ENCODE measurements at places on chromosomes 2 and 18.

DNA sequence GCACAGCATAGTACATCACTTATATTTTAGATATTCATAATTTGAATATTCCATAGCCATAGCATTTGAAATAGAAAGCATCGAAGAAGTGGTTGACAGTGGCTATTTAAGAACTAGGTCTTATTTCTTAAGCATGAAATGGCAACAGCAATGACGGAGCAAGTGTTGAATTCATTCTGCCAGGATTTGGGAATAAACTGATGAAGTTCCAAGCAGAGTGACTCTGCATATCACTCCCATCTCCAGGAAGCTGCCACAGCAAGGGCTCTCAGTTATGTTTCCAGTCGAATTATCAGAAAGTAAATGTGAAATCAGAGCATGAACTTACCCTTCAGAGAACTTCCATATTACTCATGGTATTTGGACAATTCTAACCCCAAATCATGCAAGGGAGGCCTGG is 208.1 kb downstream of the IKZF2 start:
- no peak for DNase-seq

GRCh38 chr18:43917520-43917919 is 640.2 kb upstream of the SYT4 start:
- DNase-seq, result no peak

DNA sequence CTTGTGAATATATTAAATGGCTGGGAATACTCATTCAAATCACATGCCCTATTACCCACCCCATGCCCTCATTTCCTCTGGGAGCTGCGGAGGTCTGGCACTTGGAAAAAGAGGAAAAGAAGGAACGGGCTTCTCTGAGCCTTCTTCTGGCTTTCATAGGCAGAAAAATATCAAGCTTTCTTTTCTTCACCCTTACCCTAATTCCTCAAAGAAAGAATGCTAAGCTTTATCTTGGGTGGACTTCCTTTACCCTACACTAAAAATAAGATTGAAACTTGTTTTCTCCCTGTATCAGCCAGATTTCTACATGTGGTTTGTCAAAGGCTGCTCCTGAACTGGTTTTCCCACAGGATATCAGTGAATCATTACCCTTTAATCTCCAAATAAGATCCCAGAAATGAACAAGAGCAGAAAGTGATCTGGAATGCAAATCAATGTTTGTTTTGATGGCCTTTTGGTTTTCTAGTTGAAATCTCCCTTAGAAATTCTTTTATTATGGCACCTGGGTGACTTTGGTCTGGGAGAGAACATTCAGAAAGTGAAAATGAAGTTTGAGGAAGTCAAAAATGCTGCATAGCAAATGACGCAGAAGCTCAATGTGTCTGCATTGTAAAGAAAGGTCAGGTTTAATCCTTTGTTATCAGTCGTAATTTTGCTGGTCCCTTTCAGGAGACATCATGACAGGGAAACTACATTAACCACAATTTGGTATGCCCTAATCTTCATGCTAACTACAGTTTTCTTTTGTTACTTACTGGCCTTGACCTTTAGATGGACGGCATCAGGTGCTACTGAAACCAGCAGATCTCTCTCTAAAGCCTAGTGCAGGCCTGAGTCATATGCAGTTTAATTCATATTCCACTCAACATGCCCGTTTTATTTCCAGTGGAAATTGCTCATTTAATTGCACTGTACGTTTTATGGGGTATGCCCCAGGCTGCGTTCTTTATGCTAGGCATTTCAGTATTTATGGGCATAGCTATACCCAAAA is 46.6 kb upstream of the HNRNPA3 start:
- DNase-seq, result no peak

- DNase-seq, result no peak
These were observed 68.3 kb downstream of the ICOS start for GRCh38 chr2:204004912-204005311.

DNA sequence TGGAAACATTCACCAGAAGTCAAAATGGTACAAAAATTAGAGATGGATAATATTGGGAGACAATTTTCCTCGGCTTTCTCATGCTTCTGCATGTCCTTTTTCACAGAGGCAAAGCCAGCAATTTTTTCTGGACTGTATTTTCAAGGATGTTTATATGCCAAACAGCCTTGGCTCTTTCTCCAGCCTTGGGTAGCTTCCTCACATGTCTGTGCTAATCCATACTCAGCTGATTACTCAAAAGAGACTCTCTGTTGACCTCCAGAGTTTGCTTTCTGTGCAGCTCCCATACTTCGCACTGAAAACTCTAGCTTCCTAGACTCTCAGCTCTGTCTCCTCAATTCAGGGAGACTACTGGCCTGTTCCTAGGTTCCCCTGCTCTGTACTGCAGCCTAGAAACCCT is 10.6 kb downstream of the C18orf63 start:
- no peak for DNase-seq

DNA sequence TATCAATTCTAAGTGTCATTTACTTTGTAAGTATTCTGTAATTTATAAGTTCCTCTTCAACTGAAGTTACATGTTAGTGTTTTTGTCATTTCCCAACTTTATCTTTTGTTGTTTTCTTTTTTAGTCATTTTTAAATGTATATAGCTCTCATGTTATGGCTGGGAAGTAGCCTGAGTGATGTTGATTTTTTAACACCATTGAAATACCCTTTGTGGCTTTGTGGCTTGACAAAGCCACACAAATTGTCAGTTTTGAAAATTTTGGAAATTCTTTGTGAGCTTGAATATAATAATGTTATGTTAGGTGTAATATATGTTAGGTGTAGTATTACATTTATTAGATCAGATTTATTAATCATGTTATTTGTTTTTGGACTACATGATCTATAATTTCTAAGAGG is 16.7 kb downstream of the DNAJC10 start:
- DNase-seq, result no peak

DNA sequence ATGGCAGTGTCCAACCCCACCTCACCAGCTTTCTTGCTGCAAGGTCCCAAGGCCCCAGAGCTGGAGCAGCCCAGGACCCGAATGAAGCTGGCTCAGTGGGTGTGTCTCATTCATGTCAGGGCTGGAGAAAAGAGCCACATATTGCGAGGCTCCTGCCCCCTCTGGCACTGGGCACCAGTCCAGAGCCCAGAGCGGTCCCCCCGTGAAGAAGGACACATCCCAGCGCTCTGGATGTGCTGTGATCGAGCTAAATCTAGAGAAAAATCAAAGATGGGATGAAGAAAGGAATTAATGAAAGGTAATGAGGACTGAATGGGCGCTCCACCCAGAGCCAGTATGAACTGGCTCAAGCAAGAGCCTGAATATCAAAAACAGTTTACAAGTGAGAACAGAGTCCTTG is 13.3 kb upstream of the MPV17 start:
- DNase-seq, result no peak

GRCh38 chr2:126856403-126856802 is 42.3 kb upstream of the TEX51 start:
- DNase-seq, result no peak

DNA sequence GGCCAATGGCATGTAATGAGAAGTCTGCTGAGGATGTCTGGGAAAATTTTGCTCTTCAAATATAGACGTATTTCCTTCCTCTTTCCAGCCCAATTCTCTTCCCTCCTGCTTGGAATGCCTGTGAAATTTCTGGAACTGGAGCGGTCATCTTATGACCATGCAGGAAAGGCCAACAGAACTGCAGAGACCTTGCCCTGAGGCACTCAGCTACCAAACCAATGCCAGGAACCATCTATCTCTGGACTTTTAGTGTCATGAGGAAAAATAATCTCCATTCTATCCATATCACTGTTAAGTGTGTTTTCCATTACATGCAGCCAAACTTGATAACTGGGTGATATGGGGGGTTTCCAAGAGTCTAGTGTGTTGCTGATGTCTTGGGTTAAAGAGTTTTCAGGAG is 363.7 kb downstream of the SLC4A3 start:
- no peak for DNase-seq

All from A549 (cell line).